CD4-positive, alpha-beta T cell treated with Interferon gamma for 1 hour (primary cell): ENCODE measurements at places on chromosomes 16 and 17.
A peak's percentile ranks its signal among the peaks of the same experiment; 100 is the strongest.

DNA sequence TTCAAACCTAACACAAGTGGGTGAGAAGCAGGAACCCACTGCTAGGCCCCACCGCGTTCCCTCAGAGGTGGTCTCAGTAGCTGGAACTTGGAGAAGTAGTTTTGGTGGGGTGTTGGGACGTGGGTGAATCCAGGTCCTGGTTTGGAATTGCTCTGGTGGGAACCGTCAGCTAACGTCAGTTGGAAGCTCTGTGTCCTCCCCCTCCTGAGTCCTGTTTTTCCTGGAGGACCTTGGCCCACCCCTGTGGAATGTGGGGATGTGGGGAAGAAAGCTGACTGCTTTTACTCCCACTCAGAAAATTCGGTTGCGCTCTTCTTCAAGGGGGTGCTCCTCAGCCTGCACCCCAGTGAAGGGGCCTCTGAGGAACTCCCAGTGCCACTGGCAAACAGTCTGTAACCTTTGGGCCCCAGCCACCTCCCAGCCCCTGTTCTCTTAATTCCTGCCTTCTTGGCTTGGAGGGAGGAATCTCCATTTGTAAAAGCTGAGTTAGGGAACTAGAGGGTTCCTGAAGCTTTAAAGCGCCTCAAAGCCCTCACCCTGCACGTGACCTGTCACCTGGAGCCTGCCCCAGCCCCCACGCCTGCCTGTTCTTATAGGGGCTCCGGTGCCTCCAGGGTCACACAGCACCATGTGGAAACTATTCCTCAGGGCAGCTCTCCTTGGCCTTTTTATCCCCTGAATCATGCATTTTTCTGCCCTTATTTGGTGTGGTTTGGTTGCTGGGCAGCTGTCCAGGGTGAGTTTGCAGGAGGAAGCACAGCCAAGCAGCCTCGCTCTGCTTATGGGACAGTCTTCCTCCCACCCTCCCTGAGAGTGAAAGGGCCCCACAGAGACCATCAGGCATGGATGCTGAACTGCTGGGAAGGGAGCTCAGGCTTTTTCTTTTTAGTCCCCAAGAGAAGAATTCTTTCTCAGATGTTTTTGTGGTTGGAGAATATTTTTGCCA is 16.2 kb upstream of the NAGLU start:
- DNase-seq = no peak

DNA sequence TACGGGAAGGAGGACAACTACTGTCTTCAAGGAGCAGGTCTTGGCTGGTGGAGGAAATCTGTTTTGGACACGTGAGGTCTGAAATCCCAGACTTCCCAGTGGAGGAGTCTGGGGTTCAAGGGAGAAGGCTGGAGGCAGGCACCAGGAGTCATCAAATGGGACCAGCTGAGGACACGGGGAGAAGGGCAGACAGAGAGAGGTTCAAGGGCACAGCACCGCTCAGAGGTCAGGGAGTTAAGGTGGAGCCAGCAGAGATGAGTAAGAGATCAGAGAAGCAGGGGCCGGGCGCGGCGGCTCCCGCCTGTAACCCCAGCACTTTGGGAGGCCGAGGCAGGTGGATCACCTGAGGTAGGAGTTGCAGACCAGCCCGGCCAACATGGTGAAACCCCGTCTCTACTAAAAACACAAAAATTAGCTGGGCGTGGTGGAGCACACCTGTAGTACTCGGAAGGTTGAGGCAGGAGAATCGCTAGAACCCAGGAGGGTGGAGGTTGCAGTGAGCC is 10.4 kb upstream of the SMIM5 start:
- DNase-seq = no peak

GRCh38 chr17:44781551-44782325 is 22.9 kb downstream of the ADAM11 start:
- DNase-seq = no peak

- no peak for DNase-seq
Measured at GRCh38 chr17:83078378-83079351, 744 bp upstream of the METRNL start.

DNA sequence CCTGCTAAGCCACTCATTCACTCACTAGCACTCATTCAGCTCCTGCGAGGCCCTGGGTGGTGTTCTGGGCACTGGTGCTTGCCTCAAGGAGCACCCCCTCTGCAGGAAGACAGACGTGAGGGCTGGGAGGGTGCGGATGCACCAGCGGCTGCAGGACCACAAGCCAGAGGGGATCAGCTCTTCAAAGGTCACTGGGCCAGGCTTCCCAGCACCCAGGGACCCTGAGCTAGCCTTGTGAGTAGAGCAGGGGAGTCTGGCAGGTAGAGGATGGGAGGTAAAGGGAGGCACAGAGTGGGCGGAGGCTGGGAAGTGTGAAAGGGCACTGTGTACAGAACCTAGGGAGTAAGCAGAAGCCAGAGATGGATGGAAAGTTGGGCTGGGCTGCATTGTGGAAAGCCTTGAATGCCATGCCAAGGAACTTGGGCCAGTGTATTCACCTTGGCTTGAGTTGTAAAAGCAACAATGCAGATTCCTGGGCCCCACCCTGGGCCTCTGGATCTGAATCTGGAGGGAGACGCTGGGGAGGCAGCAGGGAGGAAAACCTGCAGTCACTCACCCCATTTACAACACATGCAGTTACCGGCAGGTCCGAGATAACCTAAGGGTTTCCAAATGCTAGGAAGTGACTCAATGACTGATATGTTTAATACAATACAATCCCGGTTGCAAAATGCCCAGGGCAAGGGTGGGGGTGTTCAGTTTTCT is 1.7 kb downstream of the IL4R start:
- DNase-seq = peak; percentile 50

GRCh38 chr16:70638814-70639792 is 7.3 kb upstream of the IL34 start:
- no peak for DNase-seq

DNA sequence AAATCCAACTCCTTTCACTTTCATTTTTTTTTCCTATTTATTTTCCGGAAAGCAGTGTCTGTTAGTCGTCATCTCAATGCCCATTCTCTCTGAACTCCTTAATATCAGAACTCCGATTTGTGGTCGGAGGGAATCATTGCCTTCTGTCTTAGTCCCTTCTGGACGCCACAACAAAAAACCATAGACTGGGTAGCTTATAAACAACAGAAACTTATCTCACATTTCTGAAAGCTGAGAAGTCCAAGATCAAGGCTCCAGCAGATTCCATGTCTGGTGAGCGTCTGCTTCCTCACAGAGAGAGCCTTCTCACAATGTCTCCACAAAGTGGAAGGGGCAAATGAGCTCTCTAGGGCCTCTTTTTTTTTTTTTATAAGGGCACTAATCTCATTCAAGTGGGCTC is 296.6 kb upstream of the CDH11 start:
- no peak for DNase-seq

DNA sequence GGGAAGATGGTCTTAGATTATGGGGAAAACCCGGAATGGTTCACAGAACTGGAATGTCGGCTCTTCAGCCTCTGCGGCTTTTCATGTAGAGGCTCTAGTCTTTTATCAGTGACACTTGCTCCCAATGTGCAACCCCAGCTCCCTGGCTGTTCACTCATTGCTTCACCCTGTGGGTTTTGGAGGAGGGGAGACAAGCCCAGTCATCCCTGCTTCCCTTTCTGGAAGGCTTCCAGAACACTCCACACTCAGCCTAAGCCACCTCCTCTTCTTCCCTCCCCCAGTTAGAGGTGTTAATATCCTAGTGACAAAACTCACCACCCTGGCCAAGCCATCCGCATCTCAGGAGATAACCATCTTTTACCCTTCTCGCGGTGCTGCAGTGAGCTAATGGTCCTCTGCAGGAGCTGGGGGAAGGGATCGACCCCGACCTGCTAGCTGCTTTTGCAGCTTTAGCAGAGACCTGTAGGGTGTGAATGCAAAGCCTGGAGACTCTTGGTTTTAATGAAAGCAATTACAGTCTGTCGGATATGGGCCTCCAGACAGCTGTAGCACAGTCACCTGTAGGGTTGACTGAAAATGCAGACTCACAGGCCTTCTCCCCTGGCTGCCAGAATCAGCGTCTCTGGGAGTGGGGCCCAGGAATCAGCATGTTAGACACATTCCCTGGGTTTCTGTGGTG is 24.3 kb upstream of the LASP1NB start:
- peak; percentile 45 for DNase-seq

DNA sequence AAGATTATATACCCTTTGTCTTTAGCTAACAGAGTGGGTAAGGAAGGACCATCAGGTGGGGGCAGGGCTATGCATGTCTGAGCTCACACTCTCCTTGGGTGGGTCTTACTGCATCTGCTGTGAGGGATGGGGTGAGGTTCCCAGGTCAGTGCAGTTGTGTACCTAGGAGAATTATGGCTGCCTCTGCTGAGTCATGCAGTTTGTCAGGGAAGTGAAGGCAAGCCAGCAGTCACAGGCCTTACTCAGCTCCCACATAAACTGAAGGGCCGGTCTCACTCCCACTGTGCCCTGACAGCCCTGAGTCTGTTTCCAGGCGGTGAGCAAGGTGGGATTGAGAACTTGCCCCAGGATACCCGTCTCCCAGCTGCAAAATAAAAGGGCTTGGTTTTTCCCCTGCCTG is 328.6 kb downstream of the MAP2K6 start:
- DNase-seq = no peak
